ENCODE measurements at places on chromosomes 5 and 9.

GRCh38 chr9:124213396-124213795 is 44.4 kb upstream of the NEK6 start:
- DNase-seq: no peak

DNA sequence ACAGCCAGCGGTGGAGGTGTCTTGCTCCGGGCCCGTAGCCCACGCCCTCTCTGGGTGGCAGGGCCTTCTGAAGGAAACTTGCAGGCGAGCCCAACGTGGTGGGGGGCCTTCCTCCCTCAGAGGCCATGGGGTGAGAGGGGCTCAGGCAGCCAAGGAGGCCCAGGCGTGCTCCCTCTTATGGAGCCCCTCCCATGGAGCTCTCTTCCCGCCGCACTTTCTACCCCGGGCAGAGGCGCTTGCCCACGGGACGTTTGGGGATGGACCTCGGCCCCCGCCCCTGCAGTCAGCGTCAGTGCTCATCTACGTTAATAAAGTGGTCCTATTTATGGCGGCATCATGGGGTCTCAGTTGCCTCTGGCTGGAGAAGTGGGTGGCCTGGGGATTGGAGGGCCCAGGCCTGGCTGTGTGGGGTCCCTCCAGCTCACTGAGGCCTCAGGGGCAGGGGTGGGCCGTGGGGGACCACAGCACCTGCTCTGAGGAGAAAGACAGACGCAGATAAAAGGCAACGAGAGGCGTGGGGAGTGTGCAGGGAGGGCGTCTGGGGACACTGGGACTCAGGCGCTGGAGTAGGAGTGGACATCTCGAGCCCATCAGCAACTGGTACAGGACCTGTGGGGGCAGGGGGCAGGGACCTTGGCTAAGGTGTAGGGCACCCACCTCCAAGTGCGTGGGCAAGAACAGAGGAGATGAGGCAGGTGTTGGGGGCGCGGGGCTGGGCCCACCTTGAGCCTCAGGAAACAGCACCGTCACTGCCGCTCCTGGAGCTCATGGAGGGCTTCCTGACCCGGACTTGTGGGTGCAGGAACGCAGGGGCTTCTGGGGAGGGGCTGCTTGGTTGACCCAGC is 33.8 kb downstream of the FAM163B start:
- no peak for DNase-seq

- no peak for DNase-seq
Observed at GRCh38 chr9:95101326-95101725, 216.2 kb downstream of the FANCC start.

- DNase-seq: no peak
Observed at GRCh38 chr5:135890296-135890695, 5.3 kb downstream of the IL9 start.

DNA sequence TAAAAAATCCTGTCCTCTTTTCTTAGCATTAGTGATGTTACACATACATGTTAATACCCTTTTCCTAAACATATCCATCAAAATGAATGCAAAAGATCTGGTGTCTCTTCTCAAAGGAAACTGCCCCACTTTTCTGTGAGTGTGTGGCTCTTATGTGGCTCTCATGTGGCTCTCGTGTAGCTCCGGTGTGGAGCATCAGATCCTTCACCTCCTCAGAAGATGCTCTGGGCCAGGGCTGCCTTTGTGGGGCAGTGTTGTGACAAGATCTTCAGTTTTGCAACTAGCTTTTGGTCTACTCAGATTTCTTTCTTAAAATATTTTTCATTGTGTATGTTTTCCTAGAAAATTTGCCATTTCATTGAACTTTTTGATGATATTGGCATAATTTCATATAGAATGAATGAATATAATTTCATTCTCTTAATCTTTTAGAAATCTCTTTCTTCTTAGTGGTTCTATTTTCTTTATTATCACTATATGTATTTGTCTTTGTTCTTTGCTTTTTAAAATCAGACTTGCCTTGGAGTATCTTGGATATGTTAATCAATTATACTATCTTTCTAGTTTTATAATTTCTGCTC is 19.4 kb downstream of the GARNL3 start:
- no peak for DNase-seq

GRCh38 chr5:84870369-84870768 is 485.7 kb upstream of the EDIL3 start:
- no peak for DNase-seq

DNA sequence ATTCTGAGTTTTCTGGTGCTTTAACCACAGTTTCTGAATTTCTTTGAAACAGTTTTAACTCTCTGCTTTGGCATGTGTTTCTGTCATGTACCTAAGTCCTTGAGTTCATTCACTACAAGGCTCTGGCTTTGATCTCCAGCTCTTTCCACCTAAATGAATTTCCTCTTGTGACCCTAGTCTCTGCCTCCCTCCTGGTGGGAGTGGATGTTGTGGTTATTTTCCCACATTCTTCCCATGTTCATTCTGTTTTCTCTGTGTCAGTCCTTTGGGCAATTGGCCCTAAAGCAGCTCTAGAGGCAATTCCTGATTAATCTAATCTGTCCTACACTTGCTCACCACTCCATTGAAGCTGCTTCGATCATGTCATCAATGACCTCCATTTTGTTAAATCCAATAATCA is 28.4 kb upstream of the DPYSL3 start:
- no peak for DNase-seq
